ENCODE measurements at places on chromosomes 3 and 15. TPM values are rescaled to one million over a fixed set of nuclear protein-coding genes. Genes with fewer than 3 reads are reported as not detected.

The HTR3C gene
- not detected for total RNA-seq

The SCG5 gene
- total RNA-seq = 0.39 TPM

The CADPS gene
- not detected for total RNA-seq

DNA sequence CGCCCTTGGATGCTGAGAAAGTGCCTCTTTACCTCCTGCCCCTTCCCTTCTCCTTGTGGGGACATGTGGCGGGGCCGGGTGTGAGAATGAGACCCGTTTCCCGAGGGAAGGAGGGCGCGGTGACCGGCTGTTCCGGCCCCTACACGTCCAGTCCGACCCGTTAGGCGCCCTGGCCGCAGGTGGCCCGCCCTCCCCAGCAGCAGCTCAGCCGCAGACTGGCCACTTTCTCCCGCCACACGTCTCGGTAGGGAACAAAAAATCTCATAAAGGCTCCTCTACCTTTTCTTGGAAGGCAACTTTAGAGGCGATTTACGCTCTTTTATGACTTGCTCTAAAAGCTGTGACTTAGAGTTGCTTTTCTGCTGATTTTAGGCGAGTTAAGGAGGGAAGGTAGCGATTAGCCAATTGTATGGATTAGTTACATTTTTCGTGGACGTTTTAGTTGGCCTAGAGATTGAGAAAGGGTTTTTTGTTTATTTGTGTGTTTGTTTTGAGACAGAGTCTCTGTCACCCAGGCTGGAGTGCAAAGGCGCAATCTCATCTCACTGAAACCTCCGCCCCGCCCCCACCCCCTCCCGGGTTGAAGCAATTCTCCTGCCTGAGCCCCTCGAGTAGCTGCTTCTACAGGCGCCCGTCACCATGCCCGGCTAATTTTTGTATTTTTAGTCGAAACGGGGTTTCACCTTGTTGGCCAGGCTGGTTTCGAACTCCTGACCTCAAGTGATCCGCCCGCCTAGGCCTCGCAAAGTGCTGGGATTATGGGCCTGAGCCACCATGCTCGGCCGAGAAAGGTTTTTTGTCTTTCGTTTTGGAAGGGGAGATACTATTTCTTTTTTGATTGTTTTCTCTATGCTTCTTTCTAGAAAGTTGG is 8.3 kb upstream of the PGPEP1L start:
- DNase-seq = peak; percentile 52

GRCh38 chr15:38059665-38060064 is 125.2 kb downstream of the TMCO5A start:
- DNase-seq = no peak

DNA sequence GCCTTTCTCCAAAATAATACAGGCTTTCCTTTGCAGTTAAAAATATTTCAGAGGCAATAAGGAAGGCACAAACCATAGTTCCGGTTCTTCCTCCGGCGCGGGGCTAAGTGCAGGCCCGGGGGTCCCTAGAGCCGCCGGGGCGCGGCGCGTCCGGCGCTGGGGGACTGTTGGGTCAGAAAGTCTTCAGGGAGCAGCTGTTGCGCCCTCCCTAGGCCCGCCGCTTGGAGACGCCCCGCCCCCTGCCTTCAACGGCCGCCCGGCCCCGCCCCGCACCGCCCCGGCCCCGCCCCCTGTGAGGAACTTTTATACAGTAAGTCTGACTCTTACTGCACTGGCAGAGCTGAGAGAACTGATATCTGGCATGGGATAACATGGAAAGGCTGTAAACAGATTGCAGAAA is 283.1 kb upstream of the ARL6 start:
- DNase-seq = no peak

The SKOR1 gene
- total RNA-seq = 0.13 TPM

DNA sequence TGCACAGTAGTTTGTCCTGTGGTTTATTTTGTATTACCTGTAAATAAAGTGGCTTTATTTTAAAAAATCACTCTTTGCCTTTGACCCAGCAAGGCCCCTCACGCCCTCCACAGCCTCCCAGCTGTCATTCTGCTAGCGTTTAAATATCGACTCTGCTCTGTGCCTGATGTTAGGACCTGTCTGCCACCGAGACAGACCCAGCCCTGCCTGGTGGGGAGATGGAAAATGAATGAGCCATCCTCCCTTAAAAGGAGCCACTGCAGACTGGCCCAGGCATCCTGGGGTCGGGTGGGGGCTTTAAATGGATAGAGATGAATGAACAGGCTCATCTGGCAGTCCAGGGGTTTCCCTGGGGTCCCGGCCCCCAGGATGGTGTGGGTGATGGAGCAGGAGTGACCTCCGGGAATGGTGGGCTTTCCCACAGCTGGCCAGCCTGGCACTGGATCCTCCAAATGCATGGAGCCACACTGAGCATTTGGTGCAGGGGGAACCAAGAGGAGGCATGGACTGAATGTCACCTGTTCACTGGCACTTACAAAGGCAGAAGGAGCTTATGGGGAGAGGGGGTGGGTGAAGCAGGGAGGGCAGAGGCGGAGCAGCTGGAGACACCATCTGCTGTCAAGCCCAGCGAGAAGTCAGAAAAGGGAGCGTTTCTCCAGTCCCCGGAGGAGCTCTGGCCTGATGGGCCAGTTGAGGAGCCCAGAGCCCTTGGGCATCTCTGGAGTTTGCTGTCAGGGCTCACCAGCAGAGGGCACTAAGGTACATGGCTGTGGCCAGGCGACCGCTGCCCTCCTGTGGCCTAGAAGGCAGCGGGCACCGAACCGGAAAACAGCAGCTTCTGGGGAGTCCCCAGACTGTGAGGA is 11.9 kb downstream of the GRM2 start:
- peak; percentile 67 for DNase-seq

- no peak for DNase-seq
These were observed 1.6 kb downstream of the C2CD4B start for GRCh38 chr15:62163397-62164013.

- no peak for DNase-seq
These were observed 142.3 kb upstream of the WNT5A start for GRCh38 chr3:55629432-55629831.

The EPHB1 gene
- total RNA-seq = 0.15 TPM

GRCh38 chr3:76824658-76825240 is 215.2 kb upstream of the ROBO2 start:
- no peak for DNase-seq

DNA sequence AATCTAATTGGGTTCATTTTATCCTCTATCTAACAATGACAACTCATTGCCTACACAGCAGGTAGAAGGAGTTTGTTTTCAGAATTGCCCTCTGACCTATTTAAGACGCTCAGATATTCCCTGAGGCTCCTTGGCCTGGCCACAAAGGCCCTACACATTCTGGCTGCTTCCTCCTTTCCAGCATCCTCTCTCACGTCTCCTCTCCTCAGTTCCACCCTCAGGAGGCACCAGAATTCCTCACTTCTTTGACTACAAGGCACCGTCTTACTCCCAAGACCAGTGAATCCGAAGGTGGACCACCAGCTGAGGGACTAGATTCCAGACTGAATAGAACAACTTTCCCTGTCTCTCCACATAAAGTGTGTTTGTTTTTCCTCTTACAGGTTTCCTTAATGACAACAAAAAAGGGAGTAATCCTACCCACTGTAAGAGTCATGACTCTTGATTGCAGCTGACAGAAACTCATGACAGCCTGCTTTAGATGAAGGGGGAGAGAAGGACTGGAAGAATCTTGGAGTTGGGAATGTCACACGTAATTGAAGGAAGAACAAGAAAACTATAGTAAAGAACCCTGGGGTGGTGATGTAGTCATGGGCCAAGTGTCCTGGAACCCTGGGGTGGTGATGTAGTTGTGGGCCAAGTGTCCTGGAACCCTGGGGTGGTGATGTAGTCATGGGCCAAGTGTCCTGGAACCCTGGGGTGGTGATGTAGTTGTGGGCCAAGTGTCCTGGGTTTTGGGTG is 22.0 kb upstream of the MUC20 start:
- peak; percentile 70 for DNase-seq

The PAQR9 gene
- not detected for total RNA-seq

GRCh38 chr15:57444877-57445513 is 68.7 kb downstream of the CGNL1 start:
- peak; percentile 12 for DNase-seq

The MYZAP gene
- 5.9 TPM for total RNA-seq

DNA sequence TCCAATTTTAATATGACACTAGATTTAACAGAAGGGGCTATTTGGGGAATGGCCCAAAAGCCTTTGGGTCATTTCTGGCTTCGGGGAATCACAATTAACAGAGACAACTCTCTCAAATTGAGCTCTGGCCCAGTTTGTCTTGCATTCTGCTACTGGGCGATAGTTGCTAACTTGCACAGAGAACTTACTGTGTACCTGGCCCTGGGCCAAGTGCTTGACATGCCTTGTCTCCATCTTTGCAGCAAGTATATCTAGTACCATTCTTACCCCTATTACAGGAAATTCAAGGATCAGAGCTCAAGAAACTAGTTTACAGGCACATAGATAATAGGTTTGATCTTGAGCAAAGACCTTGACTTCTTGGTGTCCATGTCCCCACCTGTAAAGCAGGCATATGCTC is 175.7 kb downstream of the TMEM108 start:
- DNase-seq = no peak

DNA sequence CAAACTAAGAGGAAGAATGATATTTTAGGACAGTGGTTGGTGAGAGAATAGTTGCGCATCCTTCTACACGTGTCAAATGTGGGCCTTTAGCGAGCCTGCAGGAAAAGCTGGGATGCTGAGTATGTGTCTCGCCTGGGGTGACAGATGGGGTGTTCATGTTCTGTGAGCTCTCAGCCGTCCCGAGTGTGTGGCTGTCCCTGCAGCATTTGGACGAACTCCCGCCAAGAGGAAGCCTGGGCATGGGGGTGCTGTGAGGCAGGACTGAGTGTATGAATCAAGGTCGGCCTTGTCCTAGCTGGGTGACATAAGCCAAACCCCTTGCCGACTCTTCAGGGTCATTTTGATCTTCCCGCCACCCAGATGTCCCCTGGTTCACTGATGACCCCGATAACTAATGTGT is 94.8 kb downstream of the CACNA1D start:
- DNase-seq = no peak

The CIB2 gene
- 5.8 TPM for total RNA-seq

GRCh38 chr3:125608419-125608818 is 13.1 kb upstream of the OSBPL11 start:
- no peak for DNase-seq

DNA sequence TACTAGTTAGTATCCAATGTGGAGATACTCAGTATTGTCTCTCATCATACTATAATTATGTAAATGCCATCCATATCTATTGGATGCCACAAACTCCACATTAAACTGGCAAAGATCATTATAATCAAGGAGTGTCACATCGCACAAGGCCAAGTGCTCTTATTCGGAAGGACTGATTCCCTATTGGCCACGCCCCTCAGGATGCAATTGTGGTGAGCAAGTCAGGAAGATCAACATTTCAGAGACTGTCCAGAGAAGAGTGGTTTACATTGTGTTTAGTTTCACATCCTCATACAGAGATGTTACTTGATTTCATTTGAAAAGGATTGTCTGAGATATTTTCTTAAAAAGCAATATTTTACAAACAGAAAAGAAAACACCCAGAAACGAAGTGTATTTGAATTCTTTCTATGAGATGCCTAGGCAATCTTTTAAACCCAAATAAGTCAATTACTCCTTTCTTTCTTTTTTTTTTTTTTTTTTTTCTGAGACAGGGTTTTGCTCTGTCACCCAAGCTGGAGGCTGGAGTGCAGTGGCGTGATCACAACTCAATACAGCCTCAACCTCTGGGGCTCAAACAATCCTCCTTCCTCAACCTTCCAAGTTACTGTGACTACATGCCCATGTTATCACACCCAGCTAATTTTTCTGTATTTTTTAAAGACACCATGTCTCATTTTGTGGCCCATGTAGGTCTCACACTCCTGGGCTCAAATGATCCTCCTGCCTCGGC is 369.1 kb downstream of the RBMS3 start:
- no peak for DNase-seq

DNA sequence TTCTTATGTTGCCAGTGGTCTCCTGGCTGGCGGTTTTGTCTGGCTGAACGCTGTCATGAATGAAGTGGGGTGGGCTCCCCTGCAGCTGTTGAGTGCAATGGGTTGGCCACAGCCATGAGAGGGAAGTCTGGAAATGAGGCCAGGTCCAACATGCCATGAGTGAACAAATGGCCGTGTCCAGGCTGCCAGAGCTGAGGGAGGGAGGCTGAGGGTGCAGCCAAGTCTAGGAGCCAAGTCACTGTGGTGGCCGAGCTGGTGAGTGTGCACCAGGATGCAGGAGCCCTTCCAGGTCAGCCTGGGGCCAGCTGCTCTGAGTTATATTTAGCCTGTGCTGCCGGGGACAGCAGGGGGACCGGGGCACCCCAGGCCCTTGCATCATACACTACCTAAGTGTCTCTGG is 24.7 kb upstream of the PRR23E start:
- DNase-seq = no peak

The ZMYND10 gene
- 8.7 TPM for total RNA-seq

DNA sequence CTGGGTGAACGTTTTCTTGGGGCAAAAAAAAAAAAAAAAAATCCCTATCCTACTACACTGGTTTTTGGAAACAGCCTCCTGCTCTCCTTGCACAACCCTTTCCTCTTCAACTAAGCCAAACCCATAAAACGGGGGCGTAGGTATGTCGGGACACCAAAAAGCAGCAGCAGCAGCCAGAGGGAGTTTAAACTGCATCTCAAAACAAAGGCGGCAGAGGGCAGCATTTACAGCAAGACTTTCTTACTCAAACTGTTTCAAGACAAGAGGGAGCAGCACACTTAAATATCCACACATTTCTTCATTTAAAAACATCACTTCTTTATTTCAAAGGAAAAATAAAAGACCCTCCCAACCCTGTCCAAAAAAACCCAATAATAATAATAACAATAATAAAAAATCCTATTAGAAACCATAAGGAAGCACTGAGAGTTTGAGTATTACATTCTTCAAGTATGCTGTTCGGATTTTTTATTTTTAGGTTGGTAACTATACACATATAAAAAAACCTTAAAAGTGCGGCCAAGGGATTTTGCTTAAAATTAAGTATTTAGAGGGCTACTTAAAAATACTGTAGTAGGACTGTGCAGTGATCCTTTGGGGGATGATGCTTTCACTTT is 43.9 kb upstream of the PLXND1 start:
- peak; percentile 78 for DNase-seq

The ANXA2 gene
- total RNA-seq = 1,720 TPM

The NMNAT3 gene
- 3.0 TPM for total RNA-seq

All from PC-9 (cell line).